Activated CD4-positive, alpha-beta T cell treated with anti-CD3 and anti-CD28 coated beads, Interleukin-2, amount 10 ng/mL, durations not matched to agents 24 days and 14 days (primary cell): ENCODE measurements at places on chromosomes 12 and 14. TPM values are rescaled to one million over a fixed set of nuclear protein-coding genes. Genes with fewer than 3 reads are reported as not detected.

The SLC17A8 gene
- total RNA-seq: not detected in 2 replicates

The CCDC88C gene
- 79.7 and 89.9 TPM in 2 replicates for total RNA-seq

The DHRS1 gene
- 10.1 and 10.3 TPM in 2 replicates for total RNA-seq

The GUCY2C gene
- not detected in 2 replicates for total RNA-seq

The TMX1 gene
- 53.1 and 53.6 TPM in 2 replicates for total RNA-seq

The AREL1 gene
- 43.5 and 45.5 TPM in 2 replicates for total RNA-seq

The ADGRD1 gene
- total RNA-seq: 0.84 and 0.95 TPM in 2 replicates

The DERA gene
- 15.9 and 17.3 TPM in 2 replicates for total RNA-seq

The RAPGEF3 gene
- 3.6 and 4.5 TPM in 2 replicates for total RNA-seq

The ADAM20 gene
- total RNA-seq: 0.19 and 0.44 TPM in 2 replicates

The OR6C2 gene
- total RNA-seq: not detected in 2 replicates

The MSRB3 gene
- total RNA-seq: not detected in 2 replicates

The TSPAN19 gene
- not detected in 2 replicates for total RNA-seq
